ENCODE measurements at places on chromosomes 12 and 14.

DNA sequence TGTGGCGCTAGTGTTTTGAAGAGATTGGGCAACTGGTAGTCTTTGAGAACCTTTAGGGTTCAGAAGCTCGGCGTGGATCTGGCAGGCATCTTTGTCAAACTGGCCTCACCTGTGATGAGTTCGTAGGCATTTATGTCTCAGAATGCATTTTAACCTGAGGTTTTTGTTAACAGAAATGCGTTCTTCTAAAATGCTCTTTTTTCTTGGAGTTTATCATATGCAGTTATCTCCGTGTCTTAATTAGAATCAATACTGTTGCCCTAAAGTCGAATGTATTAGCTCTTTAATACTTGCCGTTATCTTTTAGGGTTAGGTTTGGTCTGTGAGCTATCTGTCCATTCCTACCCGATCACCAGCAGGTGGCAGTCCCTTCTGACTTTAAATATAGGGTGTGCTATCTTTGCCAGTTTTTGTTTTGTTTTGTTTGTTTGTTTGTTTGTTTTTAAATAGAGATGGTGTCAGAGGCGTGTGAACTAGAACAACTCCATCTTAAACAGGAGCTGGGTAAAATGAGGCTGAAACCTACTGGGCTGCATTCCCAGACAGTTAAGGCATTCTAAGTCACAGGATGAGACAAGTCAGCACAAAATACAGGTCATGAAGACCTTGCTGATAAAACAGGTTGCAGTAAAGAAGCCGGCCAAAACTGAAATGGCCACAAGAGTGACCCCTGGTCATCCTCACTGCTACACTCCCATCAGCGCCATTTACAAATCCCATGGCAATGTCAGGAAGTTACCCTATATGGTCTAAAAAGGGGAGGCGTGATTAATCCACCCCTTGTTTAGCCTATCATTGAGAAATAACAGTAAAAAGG lies 1.4 kb downstream of the ATF1 start:
- DNase-seq, result peak; percentile 89

DNA sequence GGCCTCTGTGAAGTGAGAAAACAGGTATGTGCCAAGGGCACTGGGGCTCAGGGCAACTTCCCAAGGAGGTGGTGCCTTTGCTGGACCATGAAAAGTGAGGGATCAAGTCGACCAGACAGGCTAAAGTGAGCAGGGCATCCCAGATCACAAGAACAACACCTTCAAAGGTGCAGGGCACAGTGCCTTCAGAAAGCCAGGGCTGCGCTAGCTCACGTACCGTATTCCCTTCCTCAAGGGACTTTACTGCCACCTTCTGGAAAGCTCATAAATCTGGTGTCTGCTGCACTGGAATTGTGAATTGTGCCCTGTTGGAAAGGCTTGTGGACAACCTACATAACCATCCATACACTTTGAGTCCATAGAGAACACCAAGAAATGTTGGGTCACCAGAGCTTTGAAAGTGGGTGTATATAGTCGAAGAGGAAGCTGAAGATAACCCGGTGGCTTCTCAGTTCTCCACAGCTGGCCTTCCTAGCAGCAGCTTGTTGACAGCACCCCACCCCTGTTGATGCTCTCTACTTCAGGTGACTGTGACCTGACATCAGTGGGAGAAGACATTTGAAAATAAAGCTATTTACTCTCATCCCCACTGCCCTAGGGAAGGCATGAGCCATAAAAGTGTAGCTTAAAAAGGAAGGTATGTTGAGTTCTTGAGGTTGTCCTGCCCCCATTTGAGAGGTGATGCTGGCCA lies 24.5 kb downstream of the FIGNL2 start:
- DNase-seq, result peak; percentile 13

- DNase-seq, result peak; percentile 29
Observed at GRCh38 chr12:95474660-95474958, 657 bp downstream of the METAP2 start.

GRCh38 chr14:37597914-37598746 lies 2.7 kb downstream of the TTC6 start:
- no peak for DNase-seq

- no peak for DNase-seq
Observed at GRCh38 chr12:4273652-4274395, at the start of gene CCND2. CCND2 (plus strand) TSS chr12:4273762; CDS start chr12:4274041, 279 bp downstream.

- DNase-seq, result no peak
Observed at GRCh38 chr12:6703631-6704030, 3.0 kb upstream of the PIANP start.

GRCh38 chr14:22561661-22562579 lies 27.1 kb downstream of the DAD1 start:
- no peak for DNase-seq

- DNase-seq, result no peak
Observed at GRCh38 chr14:69087061-69087461, 65.9 kb downstream of the DCAF5 start.

DNA sequence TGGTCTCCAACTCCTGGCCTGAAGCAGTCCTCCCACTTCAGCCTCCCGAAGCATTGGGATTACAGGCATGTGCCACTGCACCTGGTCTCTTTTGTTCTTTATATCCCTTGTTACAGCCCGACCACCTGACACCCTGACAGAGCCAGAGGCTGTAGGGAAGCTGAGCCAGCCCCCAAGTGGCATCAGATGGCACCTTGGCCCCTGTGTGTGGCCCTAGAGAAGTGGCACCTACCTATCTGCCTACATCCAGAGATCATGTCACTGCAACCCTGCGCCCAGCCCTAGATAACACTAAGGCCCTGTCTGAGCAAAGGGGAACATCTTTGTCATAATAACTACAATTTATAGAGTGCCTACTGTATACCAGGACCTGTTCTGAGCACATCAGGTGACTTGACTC lies 235.0 kb downstream of the AACS start:
- DNase-seq, result no peak

- no peak for DNase-seq
Observed at GRCh38 chr14:50963919-50964318, 19.6 kb upstream of the PYGL start.

GRCh38 chr14:78705989-78706388 lies 535.8 kb downstream of the NRXN3 start:
- DNase-seq, result no peak

DNA sequence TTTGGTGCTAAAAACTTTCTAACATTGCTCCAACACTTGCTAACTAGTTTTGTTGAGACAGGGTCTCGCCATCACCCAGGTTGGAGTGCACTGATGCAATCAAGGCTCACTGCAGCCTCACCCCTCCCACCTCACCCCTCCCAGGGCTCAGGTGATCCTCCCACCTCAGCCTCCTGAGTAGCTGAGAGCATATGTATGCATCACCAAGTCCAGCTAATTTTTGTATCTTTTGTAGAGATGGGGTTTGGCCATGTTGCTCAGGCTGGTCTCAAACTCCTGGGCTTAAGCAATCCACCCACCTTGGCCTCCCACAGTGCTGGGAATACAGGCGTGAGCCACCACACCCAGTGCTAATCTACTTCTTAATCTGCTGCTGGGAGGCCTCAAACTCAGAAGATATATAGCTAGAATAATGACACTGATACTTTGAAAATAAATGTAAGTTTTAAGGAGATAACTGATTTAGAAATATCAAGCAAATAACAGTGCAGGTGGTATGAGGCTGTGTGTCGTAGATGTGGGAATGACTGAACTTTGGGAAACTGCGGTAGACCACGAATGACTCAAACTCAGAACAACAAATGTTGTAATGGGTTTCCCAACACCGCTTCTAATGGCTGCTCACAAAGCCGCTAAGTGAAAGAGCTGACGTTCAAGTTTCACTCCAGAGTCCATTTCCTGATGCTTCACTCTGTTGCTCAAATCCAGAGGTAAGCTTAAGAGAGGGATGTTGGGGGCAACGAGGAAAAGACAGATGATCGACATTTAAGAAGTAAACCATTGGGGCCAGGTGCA lies 10.0 kb downstream of the TMCC3 start:
- no peak for DNase-seq

- no peak for DNase-seq
Observed at GRCh38 chr14:51638071-51638944, 13.4 kb upstream of the FRMD6 start.

GRCh38 chr12:43852744-43853143 lies 16.9 kb downstream of the TMEM117 start:
- DNase-seq, result no peak

- no peak for DNase-seq
Observed at GRCh38 chr14:99047441-99048031, 224.5 kb downstream of the BCL11B start.

- DNase-seq, result no peak
Observed at GRCh38 chr14:100530270-100531072, 56.7 kb downstream of the BEGAIN start.

DNA sequence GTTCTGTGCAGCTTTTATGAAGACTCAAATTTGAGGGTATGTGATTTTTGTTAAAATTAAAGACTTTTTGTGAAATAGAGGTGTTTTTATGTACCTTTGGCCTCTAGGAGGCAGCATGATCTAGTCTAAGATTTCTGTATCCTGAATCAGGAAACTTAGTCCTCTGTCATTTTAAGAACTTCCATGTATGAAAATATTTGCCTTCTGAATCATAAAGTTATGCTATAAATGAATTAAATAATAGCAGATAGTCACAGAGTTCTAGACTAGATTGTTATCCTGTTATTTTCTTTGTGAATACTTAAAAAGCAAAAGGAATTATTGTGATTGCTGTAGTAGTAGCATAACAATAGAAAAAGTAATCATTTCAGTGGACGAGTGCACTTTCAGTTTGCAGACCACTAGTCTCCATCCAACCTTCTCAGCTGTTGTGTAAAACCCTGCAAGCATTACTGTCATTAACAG lies 56.3 kb downstream of the FGD4 start:
- no peak for DNase-seq

- DNase-seq, result no peak
Observed at GRCh38 chr12:112199136-112199535, 73.8 kb downstream of the TRAFD1 start.

GRCh38 chr14:56738020-56738419 lies 72.3 kb downstream of the OTX2 start:
- DNase-seq, result no peak

DNA sequence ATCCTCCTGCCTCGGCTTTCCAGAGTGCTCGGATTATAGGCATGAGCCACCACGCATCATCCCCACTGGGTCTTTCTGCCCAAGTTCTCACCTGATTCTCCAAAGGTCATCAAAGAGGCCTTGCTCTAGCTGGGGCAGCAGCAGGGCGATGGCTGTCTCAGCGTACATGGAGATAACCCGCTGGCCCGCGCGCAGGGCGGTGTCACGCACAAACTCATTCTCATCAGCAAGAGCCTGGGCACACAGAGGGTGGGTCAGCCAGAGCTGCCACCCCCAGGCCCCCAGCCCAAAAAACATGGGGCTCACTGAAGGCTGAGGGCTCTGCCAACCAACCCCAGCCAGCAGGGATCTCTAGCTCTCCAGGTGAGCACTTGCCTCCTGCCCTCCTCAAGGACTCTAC lies 27.7 kb upstream of the RAB35 start:
- no peak for DNase-seq

Measured in hematopoietic multipotent progenitor cell treated with erythropoietin and hydrocortisone succinate and interleukin-3 and kit ligand, for 17 days (in vitro differentiated cells).